ENCODE measurements at places on chromosomes 12 and 14. TPM values are rescaled to one million over a fixed set of nuclear protein-coding genes. Genes with fewer than 3 reads are reported as not detected.

The FGFR1OP2 gene
- total RNA-seq: 49.1 TPM

The IL23A gene
- 47.6 TPM for total RNA-seq

The PRIMA1 gene
- not detected for total RNA-seq

The ASB8 gene
- 33.6 TPM for total RNA-seq

- DNase-seq: no peak
Measured at GRCh38 chr12:89470741-89471509, 53.7 kb downstream of the GALNT4 start.

DNA sequence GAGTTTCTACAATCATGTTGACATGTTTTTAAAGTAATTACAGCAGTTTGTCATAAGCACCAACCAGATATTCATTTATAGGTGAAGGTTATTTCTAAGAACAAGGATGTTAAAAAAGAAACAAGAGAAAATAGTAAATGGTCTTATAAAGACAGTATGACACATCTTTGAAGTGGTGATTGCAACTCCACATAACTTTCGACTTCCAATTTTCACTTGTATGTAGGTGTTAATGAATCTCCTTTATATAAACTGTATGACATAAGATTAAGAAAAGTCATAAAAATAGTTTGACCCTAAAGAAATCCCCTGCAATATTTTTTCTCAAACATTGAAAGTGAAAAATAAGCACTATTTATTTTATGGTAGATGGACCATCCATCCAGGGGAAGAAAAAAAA is 144.8 kb upstream of the PTPRQ start:
- no peak for DNase-seq

- DNase-seq: no peak
Measured at GRCh38 chr12:111685322-111685810, 390 bp downstream of the BRAP start.

DNA sequence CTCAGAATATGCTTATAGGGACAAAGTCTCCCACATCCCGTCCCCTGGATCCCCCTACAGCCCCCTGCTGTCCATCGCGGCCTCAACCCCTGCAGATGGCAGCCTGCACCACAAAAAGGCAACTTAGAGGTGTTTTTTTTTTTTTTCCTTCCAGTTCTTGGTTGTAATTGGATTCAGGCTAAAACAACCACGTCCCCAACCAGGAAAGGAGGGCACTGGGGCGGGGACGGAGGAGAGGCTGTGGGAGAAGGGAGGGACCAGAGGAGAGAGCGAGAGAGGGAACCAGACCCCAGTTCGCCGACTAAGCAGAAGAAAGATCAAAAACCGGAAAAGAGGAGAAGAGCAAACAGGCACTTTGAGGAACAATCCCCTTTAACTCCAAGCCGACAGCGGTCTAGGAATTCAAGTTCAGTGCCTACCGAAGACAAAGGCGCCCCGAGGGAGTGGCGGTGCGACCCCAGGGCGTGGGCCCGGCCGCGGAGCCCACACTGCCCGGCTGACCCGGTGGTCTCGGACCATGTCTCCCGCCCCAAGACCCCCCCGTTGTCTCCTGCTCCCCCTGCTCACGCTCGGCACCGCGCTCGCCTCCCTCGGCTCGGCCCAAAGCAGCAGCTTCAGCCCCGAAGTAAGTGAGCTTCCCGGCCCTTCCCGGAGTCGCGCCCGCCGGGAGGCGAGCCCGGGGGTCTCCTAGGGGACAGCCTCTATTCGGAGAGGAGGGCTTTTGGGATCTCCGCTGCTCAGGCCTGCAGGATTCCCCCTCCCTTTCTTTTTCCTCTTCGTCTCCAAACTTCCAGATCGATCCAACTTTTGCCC is at the start of gene MMP14:
Gene MMP14 (plus strand): TSS at position 285 of the 813 bp plus-strand sequence. CDS start 233 bp downstream, at position 518.
- no peak for DNase-seq

The WDR89 gene
- 27.3 TPM for total RNA-seq

DNA sequence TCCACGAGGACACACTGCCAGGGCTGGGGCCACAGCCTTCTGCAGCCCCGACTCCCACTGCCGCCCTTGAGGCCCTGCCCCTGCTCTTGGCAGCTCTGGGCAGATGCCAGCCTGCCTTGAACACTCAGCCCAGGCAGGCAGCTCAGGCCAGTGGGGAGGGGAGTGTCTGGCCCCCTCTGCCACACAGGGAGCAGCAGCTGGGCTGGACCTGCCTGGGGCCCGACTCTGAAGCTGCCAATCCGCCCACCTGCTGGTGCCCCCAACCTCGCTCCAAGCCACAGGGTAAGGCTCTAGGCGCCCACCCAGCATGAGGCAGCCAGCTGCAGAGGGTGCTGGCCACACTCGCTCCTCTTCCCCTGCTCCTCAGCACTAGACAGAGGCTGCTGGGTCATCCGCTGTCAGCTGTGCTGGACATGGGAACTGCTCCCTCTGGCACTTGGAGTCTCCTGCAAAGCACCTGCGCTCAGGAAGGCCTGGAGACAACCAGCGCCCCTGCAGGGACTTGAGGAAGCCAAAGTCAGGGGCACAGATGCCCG is 24.6 kb upstream of the NUDT14 start:
- DNase-seq: no peak

DNA sequence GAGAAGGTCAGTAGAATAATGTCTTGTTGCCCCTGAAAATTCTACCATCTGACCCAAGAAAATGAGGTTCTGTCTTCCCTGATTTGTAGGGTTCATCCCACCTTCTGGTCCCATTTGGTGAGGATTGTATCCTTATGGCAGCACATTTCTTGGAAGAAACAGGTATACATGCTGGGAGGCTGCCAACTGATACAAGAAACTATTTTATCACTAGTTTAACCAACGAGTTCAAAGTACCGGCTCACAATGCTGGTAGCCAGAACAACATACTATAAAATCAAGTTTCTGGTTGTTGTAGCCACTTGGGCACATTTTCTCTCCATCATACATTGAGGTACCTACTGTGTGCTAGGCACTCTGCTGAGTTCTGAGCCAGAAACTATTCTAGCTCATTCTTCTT is 7.1 kb upstream of the KCNH3 start:
- DNase-seq: no peak

DNA sequence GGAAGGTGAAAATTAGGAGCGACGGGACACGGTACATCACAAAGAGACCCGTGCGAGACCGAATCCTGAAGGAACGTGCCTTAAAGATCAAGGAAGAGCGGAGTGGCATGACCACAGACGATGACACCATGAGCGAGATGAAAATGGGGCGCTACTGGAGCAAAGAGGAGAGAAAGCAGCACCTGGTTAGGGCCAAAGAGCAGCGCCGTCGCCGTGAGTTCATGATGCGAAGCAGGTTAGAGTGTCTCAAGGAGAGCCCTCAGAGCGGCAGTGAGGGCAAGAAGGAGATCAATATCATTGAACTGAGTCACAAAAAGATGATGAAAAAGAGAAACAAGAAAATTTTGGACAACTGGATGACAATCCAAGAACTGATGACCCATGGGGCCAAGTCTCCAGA is 385.3 kb downstream of the PDZRN4 start:
- no peak for DNase-seq

DNA sequence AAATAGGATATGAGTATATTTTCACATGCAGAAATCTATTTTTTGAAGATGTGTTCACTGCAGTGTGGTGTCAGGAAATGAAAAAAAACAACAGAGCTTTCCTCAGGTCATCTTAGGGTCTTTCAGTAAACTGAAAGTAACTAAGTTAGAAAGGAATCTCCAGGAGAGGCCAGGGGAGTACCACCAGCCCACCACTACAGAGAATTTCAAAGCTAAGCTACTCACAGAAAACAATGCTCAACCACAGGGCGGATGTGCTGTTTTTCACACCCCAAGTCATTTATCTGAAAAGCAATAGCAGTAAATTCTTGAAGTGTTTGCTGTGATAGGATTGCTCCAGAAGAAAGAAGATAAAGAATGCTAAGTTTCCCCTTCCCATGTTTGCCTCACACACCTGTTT is 79.0 kb downstream of the IFNG start:
- peak; percentile 44 for DNase-seq

The ACRBP gene
- 1.2 TPM for total RNA-seq

DNA sequence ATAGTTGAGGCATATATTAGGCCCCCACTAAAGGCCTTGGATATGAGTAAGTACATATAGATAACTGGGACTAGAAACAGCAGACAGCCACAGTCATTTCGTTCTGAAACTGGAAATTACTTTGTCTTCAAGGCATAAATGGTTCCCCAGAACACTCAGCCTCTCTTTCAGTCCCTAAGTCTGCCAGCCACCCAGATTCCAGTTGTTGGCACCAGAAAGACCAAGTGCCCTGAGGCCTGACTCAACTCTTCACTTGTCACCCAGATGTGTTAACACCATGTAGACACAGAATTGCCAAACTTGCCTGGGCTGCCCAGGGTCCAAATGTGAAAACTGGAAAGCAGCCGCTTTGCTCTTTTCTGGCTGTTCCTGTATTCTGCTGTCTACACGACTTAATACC is 3.0 kb upstream of the LGALS3 start:
- DNase-seq: peak; percentile 35

DNA sequence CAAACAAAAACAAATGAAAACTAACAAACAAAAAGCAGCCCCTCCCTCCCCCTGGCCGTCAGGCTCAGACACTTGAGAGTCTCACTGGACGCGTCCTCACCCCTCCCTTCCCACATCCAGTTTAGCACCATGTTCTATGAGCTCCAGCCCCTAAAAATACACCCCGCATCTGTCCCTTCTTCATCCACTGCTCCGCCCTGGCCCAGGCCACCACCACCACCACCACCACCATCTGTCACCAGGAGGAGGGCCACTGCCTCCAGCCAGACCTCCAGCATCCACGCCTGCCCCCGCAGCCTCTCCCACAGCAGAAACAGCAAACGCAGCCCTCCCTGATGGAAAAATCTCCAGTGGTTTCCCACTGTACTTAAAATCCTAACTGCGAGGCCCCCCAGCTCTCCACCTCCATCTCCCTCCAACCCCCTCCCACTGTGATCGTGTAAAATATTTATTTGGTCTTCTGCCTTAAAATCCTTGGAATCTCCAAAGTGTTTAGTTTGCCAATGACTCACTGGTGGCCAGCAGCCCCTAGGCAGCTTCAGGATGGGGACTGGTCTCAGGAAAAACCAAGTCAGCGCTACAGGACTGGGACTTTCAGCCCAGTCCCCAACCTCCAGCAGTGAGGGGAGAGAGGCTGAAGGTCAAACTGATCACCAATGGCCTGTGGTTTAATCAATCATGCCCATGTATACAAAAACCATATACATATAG is 95.1 kb downstream of the SCARB1 start:
- no peak for DNase-seq

DNA sequence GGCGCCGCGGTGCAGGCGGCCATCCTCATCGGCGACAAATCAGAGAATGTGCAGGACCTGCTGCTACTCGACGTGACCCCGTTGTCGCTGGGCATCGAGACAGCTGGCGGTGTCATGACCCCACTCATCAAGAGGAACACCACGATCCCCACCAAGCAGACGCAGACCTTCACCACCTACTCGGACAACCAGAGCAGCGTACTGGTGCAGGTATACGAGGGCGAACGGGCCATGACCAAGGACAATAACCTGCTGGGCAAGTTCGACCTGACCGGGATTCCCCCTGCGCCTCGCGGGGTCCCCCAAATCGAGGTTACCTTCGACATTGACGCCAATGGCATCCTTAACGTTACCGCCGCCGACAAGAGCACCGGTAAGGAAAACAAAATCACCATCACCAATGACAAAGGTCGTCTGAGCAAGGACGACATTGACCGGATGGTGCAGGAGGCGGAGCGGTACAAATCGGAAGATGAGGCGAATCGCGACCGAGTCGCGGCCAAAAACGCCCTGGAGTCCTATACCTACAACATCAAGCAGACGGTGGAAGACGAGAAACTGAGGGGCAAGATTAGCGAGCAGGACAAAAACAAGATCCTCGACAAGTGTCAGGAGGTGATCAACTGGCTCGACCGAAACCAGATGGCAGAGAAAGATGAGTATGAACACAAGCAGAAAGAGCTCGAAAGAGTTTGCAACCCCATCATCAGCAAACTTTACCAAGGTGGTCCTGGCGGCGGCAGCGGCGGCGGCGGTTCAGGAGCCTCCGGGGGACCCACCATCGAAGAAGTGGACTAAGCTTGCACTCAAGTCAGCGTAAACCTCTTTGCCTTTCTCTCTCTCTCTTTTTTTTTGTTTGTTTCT is 1.7 kb downstream of the HSPA2 start:
- DNase-seq: peak; percentile 25

DNA sequence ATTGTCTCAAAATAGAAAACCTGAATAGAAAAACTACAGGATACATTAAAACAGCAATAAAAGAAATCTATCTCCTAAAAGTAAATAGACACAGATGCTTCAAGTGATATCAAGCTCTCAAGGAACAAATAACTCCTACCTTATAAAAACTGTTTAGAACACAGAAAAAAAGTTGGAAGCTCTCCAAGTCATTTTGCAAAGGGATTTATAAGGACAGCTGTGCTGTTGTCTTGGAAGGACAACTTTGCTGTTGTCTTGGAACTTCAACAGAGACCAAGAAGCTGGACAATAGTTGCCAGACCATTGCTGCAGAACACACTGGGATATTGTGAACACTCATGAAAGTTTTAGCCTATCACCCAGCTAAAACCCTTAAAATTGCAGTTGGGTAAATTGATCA is 780.7 kb downstream of the FLRT2 start:
- no peak for DNase-seq

DNA sequence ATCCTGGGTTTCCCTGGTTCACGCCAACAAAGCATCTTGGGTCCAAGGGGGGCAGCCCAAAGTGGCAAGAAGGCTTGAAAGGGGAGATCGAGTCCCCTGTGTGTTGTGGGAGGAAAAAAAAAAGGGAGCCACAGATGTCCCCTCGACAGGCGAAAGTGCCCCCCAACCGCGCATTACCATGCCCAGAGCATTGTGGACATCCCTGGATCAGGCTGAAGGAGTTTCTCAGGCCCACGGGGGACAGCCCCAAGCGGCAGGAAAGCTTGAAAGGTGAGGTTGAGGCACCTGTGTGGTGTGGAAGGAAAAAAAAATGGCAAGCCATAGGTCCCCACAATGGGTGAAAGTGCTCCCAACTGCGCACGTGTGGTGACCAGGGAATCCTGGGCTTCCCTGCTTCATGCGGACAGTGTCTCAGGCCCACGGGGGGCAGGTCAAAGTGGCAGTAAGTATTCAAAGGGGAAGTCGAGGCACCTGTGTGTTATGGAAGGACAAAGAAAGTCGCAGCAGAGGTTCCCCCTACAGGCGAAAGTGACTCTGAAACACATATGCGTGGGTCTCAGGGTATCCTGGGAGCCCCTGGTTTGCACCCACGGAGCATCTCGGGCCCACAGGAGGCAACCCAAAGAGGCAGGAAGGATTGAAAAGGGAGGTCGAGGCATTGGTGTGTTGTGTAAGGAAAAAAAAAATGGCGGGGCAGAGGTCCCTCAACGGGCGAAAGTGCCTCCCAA is 580.1 kb downstream of the ALG10 start:
- DNase-seq: no peak

- DNase-seq: peak; percentile 70
Measured at GRCh38 chr12:31117203-31118011, 43.7 kb downstream of the DDX11 start.

DNA sequence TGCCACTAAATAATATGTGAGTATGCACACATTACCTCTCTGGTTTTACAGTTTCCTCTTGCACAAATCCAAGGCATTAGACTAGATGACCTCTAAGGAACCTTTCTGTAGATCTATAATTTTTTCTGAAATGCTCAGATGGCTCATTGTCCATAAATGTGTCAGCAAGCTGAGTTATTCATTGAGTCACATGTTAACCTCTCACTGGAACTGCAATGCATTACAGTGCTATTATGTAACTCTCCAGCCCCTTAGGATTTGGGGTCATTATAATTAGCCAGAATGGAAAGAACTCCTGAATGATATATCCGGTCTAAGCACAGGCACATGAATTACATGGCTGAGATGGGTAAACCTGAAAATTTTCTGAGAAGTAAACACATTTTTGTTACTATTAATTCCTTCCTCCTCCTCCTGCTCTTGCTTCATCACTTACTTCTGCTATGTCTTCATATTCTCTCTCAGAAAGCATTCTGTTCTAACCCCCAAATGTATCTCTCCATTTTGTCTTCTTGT is 20.3 kb upstream of the DRAM1 start:
- no peak for DNase-seq
